NCI-H2171 treated with DMSO at 0.1 percent for 48 hours (cell line): ENCODE measurements at places on chromosomes 6 and 20.
A peak's percentile ranks its signal among the peaks of the same experiment; 100 is the strongest.

DNA sequence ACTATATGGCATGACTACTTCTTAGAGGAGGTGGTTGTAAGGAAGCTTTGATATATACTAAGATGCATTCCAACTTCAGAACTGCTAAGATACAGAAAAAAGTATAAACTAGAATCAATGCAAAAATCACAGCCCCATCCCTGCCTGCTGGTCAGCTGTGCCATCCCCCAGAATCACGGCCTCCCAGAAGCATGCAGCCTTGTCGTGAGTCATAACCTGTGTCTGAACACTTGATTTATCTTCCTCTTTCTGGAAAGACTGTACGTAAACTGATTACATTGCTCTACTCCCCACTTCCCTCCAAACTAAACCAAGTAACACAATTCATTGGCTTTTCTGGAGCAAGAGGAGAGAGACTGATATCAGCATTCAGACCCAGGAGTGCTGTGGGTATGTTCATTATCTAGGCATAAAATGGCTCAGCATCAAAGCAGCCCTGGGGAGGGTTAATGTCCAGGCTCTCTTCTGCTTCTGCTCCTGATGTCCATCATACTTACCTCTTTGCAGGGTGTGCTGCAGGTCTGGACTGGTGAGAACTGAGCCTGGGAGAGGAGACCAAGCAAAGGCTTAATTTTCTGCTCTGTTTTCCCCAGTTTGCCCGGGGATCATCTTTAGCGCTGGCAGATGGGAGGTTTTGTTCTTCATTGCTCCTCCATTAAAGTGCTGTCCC, 18.4 kb downstream of the SCP2D1 start:
- DNase-seq = no peak

GRCh38 chr20:9022376-9022775, 46.5 kb upstream of the PLCB4 start:
- DNase-seq = no peak

GRCh38 chr20:32089637-32090362, 19.7 kb upstream of the TM9SF4 start:
- no peak for DNase-seq

GRCh38 chr6:170210026-170210390, 80.9 kb downstream of the DLL1 start:
- DNase-seq = no peak

DNA sequence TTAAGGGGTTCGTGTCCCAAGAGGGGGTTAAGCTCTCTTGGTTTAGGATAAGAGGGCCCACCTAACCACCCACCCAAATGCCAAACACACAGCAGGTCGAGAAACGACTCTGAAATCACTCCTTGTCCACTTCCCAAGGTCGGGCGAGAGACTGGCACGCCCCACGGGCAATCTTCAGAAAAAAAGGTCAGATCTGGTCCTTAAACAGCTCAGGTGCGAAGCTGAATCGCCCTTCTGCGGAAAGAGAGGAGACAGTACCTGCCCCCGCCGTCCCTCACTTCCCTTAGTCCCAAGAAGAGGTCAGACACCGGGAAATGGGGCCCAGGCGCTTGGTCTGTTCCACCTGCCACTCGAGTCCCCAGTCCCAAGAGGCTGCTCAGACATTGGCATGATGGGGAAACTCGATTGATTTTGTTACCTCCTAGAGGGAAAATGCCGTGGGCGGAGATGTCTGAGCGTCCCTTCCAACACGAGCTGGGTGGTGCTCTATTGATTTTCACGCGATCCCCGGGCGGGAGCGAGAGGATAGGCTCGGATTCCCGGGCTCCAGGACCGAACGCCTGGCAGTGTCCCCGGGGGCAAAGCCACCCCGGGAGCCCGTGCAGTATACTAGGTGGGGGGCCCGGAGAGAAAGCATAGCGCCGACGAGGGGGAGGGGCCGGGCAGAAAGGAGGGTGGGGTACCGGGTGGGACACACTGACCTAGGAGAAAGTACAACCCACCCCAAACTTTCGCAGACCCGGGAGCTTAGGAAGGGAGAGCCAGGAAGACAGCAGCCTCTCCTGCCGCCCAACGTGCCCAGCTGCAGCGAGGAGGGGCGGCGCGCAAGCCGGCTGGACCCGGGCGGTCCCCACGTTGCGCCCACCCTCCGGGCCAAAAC, 1.1 kb upstream of the SAMD5 start:
- peak; percentile 46 for DNase-seq
